ENCODE measurements at places on chromosomes 6 and 20. TPM values are rescaled to one million over a fixed set of nuclear protein-coding genes. Genes with fewer than 3 reads are reported as not detected.

- DNase-seq, result no peak
Measured at GRCh38 chr20:11054266-11054993, 380.6 kb upstream of the JAG1 start.

- DNase-seq, result no peak
Measured at GRCh38 chr6:136784271-136784664, 8.0 kb downstream of the MAP3K5 start.

GRCh38 chr6:27296106-27296783 is 15.8 kb downstream of the POM121L2 start:
- DNase-seq, result peak; percentile 85

The SNX3 gene
- total RNA-seq, result 171 TPM

The COL11A2 gene
- total RNA-seq, result 5.5 TPM

GRCh38 chr6:16633465-16633864 is 127.8 kb downstream of the ATXN1 start:
- no peak for DNase-seq

DNA sequence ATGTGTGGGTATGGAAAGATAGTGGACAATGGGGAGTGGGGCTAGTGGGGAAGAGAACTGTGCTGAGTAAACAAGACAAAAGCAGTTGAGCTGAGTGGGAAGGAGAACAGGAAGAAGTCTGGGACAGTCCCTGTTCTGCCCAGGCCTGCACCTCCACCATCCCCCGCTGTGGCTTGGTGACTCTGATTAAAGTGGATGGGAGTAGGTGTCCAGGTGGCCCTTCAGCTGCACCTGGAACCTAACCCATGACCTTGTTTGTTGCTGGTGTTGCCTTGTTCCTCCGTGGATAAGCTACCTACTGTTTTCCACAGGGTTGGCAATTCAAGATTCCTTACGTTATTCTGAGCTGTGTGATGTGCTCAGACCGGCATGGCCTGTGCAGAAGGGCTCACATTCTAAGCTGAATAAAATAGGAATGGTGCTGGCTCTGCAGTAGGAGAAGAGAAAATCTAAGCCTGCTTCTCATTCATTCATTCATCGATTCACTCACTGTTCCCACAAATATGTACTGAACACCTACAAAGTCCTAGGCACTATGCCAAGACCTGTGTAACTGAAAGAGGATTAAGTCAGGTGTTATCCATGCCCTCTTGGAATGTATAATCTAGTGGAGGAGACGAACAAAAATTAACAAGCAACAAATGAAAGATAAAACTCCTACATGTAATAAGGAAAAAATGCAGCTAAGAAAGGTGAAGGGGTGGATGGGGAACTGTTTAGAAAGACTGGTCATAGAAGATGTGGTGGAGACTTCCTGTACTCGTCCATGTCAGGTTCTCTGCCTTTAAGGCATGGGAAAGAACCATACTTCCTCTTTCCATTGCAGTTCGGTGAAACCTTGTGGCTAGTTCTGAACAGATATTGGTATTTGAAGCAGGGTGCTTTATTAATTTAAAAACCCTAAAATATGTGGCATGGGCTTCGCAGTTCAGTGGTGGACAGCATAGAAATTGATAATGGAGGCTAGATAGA is 10.1 kb upstream of the CALHM6 start:
- no peak for DNase-seq

The HTR1B gene
- not detected for total RNA-seq

- no peak for DNase-seq
Measured at GRCh38 chr20:44690781-44691423, 24.3 kb upstream of the CCN5 start.

GRCh38 chr6:156485150-156485549 is 292.0 kb upstream of the ARID1B start:
- no peak for DNase-seq

GRCh38 chr20:14711652-14712051 is 374.2 kb upstream of the FLRT3 start:
- DNase-seq, result no peak

DNA sequence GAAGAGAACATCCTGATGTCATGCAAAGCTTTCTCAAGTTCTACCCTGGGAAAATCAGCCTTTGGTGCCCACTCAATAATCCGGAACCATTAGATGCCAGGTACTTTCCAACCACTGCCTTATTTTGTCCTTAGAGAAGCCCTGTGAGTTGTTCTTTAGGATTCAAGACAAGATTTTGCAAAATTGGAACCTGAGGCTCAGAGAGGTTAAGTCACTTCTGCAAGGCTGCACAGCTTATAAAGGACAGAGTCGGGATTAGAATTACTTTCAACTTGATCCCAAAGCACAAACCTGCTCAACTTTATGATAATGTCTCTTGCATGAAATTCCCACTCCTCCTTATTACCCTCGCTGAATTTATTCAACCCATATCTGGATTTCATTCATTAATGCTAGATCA is 287.2 kb downstream of the PTPRT start:
- no peak for DNase-seq

The BCL2L1 gene
- 49.1 TPM for total RNA-seq

GRCh38 chr20:48220033-48220633 is 434.9 kb upstream of the SULF2 start:
- no peak for DNase-seq

DNA sequence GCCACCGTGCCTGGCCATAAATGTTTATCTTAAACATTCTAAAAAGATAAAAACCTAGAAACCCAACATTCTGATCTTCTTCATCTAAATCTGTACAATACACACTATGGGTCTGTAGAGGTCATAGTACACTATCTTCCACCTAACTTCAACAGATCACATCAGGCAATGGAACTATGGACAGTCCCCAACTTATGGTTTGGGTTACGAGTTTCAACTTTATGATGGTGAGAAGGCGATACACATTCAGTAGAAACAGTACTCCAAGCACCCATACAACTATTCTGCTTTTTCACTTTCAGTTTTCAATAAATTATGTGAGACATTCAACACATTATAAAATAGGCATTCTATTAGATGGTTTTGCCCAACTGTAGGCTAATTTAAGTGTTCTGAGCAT is 23.1 kb downstream of the FKBP5 start:
- DNase-seq, result no peak

The KIAA1755 gene
- 0.30 TPM for total RNA-seq

DNA sequence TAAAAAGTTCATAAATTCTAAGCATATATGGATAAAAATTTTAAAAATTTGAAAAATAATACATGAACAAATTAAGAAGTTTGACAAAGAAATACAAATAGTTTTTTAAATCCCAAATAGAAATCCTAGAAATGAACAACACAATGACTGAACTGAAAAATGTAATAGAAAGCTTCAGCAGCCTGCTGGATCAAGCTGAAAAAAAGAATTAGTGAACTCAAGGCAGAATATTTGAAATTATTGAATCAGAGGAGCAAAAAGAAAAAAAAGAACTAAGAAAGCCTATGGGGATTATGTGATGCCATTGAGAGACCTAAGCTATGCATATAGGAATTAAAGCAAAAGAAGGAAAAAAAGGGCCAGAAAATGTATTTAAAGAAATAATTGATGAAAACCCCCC is 39.9 kb upstream of the TFB1M start:
- no peak for DNase-seq

GRCh38 chr6:18207438-18207837 is 52.2 kb downstream of the KDM1B start:
- DNase-seq, result no peak

- DNase-seq, result no peak
Measured at GRCh38 chr6:167294651-167295494, 3.8 kb downstream of the UNC93A start.

The RAD21L1 gene
- 0.63 TPM for total RNA-seq

The EPPIN gene
- not detected for total RNA-seq

GRCh38 chr6:136303516-136303915 is 13.9 kb upstream of the BCLAF1 start:
- no peak for DNase-seq

DNA sequence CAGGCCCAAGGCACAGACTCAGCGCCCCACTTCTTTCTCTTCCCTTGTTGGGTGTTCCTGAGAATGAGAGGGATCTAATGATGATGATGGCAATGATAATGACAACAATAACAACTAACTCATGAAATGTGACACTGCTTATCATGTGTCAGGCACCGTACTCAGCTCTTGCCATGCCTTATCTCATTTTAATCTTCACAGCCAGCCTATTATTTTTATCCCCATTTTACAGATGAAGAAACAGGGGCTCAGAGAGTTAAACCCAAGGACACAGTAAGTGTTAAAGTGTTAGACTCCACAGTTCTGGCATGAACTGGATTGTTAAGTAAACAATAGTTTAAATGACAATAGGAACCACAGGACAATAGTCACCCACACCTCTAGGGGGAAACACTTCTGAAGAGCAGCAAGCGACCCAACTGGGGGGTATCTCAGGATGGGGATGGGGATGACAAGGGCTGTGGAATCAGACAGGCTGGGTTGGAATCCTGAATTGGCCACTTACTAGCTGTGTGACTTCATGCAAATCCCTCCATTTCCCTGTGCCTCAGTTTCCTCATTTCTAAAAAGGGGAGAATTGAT is 12.5 kb downstream of the RSPH9 start:
- DNase-seq, result no peak

GRCh38 chr20:62411479-62412193 is 4.6 kb upstream of the CABLES2 start:
- DNase-seq, result no peak

- DNase-seq, result no peak
Measured at GRCh38 chr20:36010076-36010475, 41.7 kb downstream of the CNBD2 start.

DNA sequence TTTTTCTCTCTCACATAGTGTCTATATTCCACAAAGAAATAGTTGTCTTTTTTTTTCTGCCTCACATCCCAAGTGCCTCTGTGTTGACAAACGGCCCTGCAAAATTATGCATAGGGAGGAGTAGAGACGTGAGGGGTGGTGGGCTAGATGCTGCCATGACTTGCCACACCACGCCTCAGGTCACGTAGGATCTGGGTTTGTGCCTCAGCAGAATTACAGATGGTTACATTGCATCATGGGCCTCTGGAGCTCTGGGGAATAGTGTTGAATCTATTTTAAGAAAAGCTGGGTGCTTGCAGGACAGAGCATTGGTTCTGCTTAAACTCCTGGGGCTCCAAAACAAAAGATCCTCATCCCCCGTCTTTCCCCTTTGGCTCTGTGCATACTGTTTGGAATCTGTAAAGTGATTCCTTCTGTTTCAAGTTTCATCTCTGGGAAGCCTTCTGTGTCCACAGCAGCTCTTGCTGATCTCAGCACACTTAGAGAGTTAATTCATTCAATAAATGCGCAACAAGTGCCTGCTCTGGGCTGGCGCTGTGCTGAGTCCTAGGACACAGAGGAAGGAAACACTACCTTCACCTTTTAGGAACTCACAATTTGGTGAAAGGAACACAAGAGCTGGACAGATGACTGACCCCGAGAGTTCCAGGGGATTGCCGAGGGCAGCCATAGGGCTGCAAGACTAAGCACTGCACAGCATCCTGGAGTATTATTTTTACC is 2.4 kb downstream of the FANCE start:
- DNase-seq, result no peak

- DNase-seq, result no peak
Measured at GRCh38 chr6:53033764-53034163, 31.4 kb upstream of the FBXO9 start.

The HDGFL1 gene
- total RNA-seq, result not detected

The ARMH2 gene
- not detected for total RNA-seq

The OPRM1 gene
- total RNA-seq, result not detected

DNA sequence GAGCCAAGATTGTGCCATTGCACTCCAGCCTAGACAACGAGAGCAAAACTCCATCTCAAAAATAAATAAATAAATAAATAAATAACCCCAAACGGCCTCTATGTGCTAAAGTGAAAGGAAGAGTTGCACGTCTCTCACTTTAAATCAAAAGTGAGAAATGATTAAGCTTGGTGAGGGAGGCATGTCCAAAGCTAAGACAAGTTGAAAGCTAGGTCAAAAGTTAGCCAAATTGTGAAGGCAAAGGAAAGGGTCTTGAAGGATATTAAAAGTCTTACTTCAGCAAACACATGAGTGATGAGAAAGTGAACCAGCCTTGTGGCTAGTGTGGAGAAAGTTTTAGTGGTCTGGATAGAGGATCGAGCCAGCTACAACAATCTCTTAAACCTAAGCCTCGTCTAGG is 14.3 kb downstream of the ZBP1 start:
- no peak for DNase-seq

GRCh38 chr6:161095916-161096315 is 104.3 kb downstream of the MAP3K4 start:
- no peak for DNase-seq

- no peak for DNase-seq
Measured at GRCh38 chr6:33921745-33922144, 117.9 kb upstream of the MLN start.

The SFT2D1 gene
- 47.1 TPM for total RNA-seq

DNA sequence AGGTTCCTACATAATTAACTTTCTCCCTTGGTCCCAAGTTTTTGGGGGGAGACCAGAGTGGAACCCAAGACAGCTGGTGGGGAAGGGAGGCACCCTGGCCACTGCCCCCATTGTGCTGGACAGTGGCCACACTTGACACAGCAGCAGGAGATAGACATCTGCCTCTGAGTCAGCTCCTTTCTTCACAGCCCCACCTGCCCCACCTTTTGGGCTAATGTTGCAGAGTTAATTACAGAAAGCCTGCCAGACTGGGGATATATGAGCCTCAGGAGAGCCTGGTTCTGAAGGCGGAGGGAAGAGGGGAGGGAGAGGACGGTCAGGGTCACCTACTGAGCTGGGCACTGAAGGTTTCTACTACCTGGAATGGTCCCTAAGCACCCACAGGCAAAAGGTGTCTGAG is 50.6 kb downstream of the MAFB start:
- no peak for DNase-seq

All from Daoy (cell line).